ENCODE measurements at places on chromosomes 5 and 9. TPM values are rescaled to one million over a fixed set of nuclear protein-coding genes. Genes with fewer than 3 reads are reported as not detected.
A peak's percentile ranks its signal among the peaks of the same experiment; 100 is the strongest.

GRCh38 chr9:4814913-4815312 is 22.2 kb downstream of the RCL1 start:
- DNase-seq, result no peak

Gene SLC34A3
- total RNA-seq, result not detected

- DNase-seq, result no peak
Measured at GRCh38 chr5:128596071-128596470, 58.0 kb upstream of the FBN2 start.

Gene ATP6V1G1
- 48.2 TPM for total RNA-seq

Gene EQTN
- total RNA-seq, result not detected

Gene GNA14
- not detected for total RNA-seq

DNA sequence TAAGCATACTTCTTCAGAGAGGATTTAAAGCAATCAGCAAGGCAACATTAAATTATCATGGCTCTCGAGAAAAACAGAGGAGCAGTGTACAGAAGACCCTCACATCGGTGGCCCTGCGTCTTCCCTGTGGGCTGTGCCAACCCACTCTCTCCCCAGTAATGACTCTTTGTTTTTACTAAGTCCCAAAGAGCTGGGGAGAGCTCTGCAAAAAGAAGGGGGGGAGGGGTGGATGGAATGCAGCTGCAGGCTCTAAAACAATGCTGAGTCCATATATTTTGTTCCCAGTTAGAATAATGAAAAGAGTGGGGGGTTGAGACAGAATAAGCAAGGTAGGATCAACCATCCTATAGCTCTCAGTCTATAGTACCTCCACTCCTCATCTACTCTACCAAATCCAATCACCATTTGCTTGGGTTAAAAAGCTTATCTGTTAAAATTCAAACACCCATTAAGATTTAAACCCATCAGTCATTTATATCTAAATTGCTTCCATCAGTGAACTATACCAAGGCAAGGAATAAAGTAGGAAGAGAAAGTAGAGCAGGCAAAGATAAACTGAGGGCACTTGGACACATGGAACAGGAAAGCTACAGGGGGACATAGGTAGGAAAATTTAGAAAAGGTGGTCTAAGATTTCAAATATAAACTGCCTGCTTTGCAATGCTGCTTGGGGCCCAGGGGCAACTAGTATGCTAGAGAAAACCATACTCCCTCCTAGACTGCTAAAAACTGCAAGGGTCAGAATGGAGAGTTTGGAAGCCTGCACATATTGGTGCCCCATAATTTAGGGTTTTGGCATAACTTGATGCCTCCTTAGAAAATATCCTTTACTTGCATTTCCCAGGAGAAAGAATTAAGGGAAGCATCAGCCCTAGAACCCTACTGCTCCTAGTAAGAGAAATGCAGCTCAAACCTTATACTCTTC is 20.6 kb downstream of the ELL2 start:
- no peak for DNase-seq

GRCh38 chr5:14659821-14660607 is 4.5 kb upstream of the OTULIN start:
- no peak for DNase-seq

GRCh38 chr9:130211548-130212226 is 39.5 kb downstream of the NCS1 start:
- no peak for DNase-seq

GRCh38 chr9:111803924-111804323 is 9.2 kb upstream of the SHOC1 start:
- DNase-seq, result no peak

GRCh38 chr5:54083851-54084250 is 226.5 kb downstream of the ARL15 start:
- DNase-seq, result no peak

DNA sequence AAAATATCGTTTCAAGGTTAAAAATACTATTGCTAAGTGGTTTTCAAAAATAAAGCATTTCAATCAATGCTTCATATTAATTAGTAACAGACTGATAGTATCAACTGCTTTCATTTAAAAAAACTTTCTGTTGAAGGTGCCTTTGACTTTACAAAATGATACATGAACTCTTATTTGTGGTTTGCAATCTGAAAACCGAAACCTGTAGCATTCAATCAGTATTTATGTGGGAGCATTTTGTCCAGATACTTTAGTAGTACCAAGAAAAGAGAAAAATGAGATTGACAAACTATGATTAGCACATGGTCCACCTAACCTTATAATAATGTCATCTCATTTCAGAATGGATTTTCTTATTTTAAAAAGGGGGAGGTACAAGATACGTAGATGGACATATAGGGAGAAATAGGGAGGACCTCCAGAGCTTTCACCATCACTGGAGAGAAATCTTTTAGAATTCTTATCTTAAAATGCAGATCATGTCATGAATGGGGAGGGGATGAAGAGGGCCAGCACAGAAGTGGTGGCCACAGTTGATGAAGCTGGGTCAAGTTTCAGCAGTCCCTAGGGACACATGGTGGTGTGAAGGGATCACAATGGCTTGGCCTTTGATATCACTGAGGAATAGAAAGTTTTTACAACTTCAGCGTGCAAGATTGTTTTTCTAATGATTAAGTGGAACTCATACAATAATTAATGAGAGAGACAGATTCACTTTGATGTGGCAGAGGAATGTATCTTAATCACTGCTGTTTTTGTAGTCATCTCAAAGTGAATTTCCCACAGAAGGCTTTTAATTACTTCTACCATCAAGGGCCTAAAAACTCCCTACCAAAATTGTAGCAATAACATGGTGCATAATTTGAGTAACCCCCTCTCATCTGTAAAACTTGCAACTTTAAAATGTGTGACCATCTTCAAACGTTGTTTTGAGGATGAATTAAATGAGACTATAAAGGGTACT is 322.3 kb upstream of the EDIL3 start:
- no peak for DNase-seq

GRCh38 chr5:88707216-88707965 is 175.6 kb downstream of the MEF2C start:
- no peak for DNase-seq

Gene CD74
- 324 TPM for total RNA-seq

GRCh38 chr9:32395510-32396216 is 11.2 kb downstream of the ACO1 start:
- DNase-seq, result no peak

DNA sequence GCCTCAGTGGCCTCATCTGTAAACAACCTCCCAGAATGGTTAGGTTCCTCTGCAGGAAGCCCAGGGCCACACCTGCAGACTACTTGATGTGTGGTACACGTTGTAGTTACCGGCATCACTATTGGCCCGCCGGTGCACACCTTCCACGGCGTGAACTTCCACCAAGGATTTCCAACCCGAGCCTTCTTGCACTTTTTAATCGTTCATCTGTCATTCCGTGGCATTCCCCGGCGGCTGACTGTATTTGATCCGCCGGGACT is 5.3 kb upstream of the TRIM41 start:
- DNase-seq, result peak; percentile 61

Gene GGTA1
- not detected for total RNA-seq

Gene RGMB
- 5.2 TPM for total RNA-seq

- DNase-seq, result no peak
Measured at GRCh38 chr9:92518199-92518598, 17.6 kb downstream of the ECM2 start.

Gene FREM1
- not detected for total RNA-seq

GRCh38 chr5:81021951-81022687 is 62.0 kb downstream of the RASGRF2 start:
- DNase-seq, result no peak

DNA sequence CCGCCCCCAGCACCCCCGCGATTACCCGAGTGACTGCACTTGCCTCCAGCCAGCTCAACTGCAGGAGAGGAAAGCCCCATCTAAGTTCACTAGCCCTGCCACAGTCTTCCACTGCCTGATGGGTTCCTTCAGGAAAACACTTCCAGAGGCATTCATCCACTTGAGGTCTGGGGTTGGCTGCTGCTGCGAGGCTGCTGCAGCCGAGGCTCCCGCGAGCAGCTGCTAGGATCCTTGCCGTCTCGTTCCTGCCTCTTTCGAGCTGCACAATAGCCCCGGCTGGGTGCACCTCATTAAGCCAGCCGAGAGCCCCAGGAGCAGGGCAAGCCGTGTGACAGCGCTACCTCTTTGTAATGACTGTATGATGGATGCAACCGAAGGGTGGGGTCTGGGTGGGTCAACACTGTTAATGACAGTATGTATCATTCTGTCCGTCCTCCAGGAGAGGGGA is 24.2 kb upstream of the ELAVL2 start:
- DNase-seq, result no peak

DNA sequence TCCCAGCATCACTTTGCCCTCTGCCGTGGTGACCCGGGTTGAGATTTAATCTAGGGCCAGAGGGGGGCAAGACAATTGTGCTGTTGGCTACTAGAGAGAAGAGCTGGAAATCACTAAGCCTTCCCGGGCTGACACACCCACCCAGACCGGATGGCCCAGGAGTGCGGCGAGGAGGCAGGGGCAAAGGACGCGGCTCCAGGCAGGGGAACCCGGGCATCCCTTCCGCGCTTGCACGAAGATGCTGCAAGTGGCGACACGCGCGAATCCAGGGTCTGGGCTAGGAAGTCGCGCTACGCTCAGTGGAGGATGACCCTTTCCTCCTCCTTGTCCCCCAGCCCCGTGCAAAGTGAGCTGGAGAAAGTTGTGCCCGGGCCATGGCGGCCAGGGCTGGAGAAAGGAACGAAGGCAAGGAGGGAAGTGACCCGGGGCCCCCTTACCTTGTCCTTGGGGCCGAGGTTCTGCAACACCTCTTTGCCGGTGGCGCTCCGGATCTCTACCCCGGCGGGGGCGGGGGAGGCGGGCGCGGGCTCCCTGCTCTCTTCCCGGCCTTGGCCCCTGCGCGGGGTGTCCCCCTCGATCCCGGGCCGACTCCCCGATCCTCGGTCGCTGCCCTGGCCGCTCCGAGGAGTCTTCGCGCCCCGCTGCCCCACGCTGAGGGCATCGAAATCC is 693 bp downstream of the DPYSL3 start:
- no peak for DNase-seq

DNA sequence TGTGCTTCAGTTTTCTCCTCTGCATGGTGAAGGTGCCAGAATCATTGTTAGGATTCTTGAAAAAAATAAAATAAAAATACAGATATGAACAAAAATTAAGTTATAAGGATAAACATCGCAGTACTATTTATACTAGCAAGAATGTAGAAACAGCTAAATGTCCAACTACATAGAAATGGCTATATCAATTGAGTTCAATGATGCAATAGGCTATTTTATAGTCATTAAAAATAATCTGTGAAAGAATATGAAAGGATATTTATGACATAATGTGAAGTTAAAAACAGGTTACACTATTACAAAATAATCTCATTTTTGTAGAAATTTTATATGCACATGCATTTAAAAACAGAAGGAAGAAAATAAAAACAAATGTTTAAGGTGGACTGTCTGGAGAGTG is 198.7 kb upstream of the TRIM32 start:
- no peak for DNase-seq

DNA sequence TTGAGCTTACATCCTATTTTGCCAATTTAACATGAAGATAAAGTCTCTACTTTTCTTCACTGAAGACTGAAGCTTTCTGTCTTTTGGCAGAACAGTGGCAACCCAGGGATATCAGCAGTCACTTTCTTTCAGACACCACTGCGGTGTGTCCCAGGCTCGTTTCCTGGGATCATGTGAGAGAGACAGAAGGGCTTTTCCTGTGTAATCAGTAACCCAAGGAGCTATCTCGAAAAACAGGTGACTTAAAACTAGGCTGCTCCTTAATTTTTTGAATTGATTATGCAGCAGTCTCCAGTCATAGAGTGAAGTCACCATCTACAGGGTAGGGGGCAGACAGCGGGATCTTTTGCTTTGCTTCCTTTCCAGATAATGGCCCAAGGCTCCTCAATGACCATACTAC is 68.5 kb downstream of the ZNF462 start:
- DNase-seq, result no peak

Gene GMCL2
- total RNA-seq, result not detected

- no peak for DNase-seq
Measured at GRCh38 chr9:11471321-11471720, 858.5 kb upstream of the PTPRD start.

Gene ARSI
- total RNA-seq, result not detected

DNA sequence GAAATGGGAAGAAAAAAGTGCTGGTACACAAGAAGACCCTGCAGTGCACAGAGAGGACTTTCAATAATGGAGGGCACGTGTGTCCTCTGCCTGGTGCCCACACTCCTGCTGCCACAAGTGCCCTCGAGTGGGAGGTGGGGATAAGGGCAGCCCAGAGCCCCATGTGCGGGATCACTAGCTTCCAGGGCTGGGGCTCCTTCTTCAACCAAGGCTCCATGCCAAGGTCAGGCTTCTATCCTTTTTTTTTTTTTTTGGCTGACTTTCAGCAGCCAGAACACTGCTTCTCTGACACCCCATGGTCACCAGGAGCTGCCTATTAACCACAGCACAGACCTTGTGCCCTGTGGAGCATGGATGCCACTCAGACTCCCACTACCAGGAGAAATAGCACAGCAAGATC is 7.5 kb downstream of the ACSL6 start:
- no peak for DNase-seq

Gene DDX4
- total RNA-seq, result not detected

Gene MGAT1
- total RNA-seq, result 132 TPM

GRCh38 chr5:76225336-76225735 is 142.2 kb downstream of the SV2C start:
- DNase-seq, result no peak

DNA sequence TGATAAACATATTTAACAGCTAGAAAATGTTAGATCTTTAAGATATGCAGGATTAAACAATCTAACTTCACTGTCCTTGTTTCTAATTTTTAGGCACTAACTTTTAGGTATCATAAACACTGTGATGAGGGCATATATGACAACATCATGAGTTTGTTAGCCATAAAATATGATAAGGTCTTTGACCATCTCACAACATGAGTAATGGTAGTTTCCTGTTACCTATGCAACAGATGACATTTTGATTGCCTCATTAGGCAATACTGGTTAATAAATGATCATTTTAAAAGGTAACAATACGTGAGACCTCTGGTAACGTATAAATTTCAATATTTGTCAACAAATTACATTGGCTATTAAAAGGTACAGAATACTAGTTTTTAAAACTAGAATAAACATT is 613.5 kb downstream of the PDE4D start:
- no peak for DNase-seq

DNA sequence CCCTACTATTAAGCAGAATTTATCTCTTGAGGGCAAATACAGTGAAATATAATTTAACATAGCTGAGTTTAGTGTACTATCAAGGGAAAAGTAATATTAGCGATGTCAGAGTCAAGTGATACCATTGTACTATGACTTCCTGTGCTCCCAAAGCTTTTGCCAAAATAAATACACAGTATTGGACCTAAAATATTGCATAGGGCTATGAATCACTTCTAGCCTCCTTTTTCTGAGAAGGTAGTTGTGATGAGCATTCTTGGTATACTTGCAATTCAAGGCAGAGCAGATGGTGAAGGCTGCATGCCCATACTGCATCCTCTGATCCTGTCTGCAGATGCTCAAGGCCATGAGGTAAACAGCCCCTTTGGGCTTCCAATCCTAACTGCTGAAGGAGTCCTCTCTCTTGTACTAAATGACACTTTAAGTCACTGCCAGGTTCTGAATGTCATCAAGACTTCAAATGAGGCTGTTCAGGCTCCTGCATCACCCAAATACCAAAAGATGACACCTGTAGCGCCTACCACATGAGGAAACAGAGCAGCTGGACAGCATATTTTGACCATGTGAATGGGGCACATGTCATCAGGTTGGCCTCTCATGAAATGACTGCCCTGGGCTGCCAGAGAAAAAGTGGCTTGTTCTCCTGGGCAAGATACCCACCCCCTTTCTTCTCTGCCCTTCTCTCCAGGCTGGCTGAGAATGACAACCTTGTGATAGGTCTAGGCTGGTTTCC is 29.7 kb upstream of the PPP2CA start:
- DNase-seq, result no peak

GRCh38 chr5:180283026-180283615 is 8.8 kb downstream of the MAPK9 start:
- DNase-seq, result no peak

Gene TAS2R1
- total RNA-seq, result not detected

Gene FAM78A
- 44.4 TPM for total RNA-seq

Measured in CD8-positive, alpha-beta memory T cell (primary cell).